ENCODE measurements at places on chromosomes 4 and X.

GRCh38 chr4:121877041-121877773 is 6.9 kb upstream of the BBS7 start:
- DNase-seq: no peak

GRCh38 chr4:82403725-82404124 is 26.5 kb downstream of the HNRNPDL start:
- no peak for DNase-seq

GRCh38 chr4:80263541-80264351 is 2.7 kb upstream of the FGF5 start:
- no peak for DNase-seq

DNA sequence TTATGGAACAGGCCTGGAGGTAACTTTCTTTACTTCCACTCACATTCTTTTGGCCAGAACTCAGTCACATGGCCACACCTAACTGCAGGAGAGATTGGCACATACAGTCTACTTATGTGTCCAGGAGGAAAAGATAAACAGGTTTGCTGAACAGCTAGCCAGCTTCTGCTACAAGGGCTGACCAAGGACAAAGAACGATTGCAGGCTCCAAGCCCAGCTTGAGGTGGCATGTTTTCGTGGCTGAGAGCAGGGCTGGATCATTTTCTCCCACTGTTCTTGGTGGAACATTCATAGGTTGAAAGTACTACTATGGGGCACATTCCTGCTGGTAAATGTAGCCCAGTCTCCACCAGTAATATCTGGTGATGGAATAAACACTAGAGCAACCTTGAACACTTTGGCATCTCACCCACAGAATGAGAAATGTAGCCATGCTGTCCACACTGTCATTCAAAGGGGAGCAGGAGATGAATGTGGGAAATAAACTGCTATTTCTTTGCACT is 28.2 kb downstream of the NHS start:
- no peak for DNase-seq

GRCh38 chrX:3592184-3592583 is 121.3 kb downstream of the PRKX start:
- no peak for DNase-seq

DNA sequence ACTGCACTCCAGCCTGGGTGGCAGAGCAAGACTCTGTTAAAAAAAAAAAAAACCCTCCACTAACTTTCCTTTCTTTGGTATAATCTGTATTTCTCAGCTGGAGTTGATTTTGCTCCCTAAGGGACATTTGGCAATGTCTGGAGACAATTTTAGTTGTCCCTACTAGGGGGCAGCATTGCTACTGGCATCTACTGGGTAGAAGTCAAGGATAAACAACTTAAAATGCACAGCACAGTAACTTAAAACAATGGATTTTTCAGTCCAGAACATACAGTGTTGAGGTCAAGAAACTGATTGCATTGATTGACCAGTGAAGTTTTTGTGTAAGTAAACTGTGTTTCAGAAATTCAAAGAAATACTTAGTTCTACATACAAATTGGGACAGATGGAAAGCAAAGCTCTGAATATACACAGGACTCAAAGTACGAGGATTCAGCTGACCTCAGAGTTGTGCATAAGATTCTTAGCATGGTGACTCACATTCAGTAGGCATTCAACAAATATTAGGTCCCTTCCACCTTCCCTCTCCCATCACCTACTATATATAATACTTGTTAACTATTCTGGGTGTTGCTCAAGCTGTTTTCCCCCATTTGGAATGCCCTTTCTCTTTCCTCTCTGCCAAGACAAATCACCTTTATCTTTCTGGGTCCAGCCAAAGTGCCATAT is 8.8 kb downstream of the DDX53 start:
- DNase-seq: no peak

DNA sequence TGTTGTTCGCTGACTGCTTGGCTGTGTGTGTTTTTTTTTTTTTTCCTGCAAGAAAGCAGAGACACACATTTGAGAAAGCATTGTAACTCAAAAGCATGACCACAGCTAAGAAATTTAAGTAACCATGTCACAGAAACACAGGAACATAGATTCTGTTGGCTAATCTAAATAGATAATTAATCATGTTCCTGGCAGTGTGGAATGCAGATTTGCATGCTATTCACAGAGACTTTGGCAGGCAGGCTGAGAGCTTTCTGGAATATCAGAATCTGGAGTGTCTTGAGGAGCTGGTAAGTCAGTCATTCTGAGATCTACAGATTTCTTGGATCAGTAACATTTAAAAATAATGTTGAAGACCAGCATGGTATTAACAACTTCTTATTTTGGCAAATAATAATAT is 33.2 kb upstream of the SMS start:
- DNase-seq: no peak

- no peak for DNase-seq
Measured at GRCh38 chr4:1312821-1313640, 23.3 kb downstream of the MAEA start.

DNA sequence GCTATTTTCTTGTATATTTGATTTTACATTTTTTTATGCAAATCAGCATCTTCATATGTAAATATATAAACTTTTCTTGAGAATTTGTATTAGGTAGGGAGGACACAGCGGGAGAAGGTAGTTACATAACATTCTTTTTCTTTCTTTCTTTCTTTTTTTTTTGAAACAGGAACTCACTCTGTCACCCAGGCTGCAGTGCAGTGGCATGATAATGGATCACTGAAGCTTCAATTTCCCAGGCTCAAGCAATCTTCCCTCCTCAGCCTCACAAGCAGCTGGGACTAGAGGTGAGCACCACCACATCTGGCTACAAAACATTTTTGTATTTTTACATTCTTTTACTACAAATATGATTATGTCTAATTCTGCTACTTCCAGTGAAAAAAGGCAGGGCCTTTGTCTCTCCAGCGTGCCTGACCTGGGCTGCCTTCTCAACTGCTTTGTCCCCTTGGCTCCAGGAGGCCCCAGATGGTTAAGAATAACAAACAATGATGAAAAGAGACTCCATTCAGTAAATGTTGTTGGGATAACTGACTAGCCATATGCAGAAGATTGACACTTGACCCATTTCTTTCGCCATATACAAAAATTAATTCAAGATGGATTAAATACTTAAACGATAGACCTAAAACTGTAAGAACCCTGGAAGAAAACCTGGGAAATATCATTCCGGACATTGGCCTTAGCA is 46.5 kb upstream of the FAT4 start:
- no peak for DNase-seq

- no peak for DNase-seq
Measured at GRCh38 chr4:81049907-81050306, 19.4 kb downstream of the BMP3 start.

GRCh38 chr4:16183604-16184003 is 42.7 kb downstream of the TAPT1 start:
- no peak for DNase-seq

DNA sequence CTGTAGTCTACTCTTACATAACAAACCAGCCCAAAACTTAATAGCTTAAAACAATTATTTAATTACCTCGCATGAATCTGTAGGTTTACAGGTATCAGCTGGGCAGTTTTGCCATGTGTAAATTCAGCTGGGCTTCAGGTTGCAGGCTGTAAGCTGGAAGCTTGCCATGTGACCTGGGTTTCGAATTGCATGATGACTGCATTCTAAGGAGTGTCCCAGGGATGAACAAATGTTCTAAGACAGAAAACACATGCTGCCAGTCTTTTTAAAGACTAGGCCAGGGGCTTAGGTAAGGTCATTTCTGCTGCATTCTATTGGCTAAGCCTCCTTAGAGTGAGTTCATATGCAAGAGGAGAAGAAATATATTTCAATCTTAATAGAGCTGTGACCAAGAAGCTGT is 44.8 kb downstream of the GRIA2 start:
- no peak for DNase-seq

DNA sequence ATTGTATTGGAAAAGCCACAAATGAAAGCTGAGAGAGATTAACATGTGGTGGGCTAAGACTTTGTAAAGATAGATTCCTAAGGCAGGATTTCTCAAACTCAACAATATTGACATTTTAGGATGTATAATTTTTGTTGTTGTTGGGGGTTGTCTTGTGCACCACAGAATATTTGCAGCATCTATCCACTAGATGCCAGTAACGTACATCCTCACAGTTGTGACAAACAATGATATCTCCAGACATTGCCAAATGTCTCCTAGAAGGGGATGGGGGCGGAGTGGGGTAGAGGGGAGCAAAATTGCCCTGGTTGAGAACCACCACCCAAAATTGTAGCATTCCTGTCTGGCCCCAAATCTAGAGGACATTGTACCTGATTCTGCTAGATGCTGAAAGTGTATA is 14.7 kb upstream of the CBR4 start:
- no peak for DNase-seq

DNA sequence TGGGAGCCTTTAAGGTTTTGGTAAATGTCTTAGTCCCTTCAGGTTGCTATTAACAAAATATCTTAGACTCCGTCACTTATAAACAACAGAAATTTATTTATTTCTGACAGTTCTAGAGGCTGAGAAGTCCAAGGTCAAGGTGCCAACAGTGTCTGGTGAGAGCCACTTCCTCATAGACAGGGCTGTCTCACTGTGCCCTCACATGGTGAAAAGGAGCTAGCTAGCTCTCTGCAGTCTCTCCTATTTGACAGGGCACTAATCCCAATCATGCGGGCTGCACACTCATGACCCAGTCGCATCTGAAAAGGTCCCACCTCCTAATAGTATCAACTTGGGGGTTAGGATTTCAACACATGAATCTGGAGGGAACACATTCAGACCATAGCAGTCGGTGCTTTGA is 63.4 kb upstream of the KLF3 start:
- no peak for DNase-seq

DNA sequence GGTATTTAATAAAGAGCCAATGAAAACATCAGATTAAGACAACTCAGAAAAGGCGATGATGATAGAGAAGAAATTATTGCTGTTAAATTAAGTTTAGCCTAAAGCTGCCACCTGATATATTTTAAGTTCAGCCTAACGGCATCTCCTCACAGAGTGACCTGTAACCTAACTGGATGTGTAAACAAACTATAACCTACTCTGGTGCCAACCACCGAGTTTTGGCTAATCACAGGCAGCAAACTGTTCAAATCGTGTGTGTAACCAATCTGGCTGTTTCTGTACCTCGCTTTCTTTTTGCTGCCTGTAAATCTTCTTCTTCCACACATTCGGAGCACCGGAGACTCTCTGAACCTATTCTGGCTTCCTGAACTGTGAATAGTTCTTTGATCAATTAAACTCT is 37.8 kb upstream of the MED14 start:
- no peak for DNase-seq

DNA sequence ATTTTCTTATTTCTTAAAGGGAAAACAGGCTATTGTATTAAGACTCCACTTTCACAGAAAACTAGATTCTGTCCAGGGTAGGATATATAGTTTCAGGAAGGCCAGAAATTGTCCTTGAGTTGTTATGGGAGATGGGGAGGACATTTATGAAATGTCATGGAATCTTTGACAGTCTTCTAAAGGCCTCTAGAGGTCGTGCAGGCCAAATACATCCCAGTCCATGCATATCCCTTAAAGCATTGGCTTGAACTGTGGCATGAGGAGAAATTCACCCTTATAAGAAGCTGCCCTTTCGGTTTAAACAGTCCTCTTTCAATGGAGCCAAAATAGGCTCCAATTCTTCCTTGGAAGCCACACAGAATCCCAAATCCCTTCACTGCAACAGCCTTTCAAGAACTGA is 183.6 kb upstream of the NOCT start:
- DNase-seq: no peak

DNA sequence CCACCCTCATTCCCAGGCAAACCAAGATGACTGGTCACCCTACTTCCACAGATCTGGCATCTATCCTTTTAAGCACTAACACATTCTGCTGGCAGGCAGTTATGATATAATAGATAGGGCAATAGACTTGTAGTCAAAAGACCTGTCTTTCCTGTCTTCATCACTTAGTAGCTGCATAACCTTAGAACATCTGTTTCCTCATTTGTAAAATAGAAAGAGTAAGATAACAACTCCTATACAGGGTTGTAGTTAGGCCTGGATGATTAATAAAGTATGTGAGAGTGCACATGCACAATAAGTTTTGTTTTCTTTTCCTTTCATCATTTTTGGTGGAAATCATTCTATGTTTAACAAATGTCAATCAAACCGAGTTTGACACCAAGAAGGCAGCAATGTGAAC is 72.1 kb downstream of the GPR82 start:
- no peak for DNase-seq

GRCh38 chrX:151983186-151983585 is 8.7 kb upstream of the GABRE start:
- DNase-seq: no peak

DNA sequence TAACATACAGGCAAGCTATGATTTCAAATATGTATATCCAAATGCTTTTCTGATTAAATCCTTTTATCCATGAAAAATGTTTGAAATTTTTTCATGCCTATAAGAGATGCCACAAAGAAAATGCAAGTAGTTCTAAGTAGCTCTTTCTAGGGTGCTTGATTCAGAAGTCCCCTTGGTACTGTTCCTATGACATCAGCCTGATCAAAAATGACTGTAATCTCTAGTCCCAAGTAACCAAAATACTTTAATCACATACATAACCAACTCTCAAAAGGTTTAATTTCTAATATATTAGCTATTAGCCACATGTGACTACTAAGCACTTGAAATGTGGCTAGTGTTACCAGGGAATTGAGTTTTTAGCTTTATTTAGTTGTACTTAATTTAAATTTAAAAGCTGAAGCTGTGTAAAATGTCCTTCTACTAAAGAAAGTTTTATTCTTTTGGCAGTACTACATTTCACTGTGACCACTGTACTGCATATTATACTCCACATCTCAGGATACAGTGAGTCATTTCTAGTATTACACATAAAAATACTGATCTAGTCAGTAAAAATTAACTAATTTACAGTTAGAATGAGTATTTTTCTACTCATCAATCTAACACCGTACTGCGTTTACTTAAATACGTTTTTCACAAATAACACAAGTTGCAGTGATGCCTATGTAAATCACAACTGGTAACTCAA is 33.9 kb downstream of the FBXW7 start:
- no peak for DNase-seq

DNA sequence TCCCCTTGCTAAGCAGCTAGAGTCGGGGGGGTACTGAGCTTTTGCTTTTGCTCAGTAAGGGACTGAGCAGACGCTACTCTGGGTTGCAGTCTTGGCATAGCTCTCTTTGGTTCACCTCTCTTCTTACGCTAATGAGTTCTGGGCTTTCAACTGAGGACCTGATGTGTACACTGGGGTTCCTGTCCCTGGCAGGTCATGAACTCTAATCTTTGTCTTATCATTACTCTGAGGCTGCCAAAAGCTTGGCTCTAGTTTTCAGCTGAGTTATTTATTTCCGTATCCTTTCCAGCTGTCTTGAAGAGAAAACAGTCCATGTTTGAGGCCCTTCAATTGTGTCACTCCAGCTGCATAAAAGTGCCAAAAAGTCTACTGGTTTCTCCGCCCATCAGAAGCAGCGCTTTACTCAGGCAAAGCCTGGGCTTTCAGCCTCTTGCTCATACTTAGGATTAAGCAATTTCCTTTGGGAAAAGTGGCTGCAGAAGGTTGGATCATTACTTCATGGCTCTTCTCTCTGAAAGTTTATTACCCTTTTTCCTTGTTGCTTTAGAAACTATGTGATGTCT is 121.0 kb upstream of the STOX2 start:
- DNase-seq: no peak

GRCh38 chr4:177093964-177094363 is 215.7 kb upstream of the NEIL3 start:
- DNase-seq: no peak

- DNase-seq: no peak
Measured at GRCh38 chrX:146054311-146054710, 236.7 kb downstream of the SLITRK2 start.
